ENCODE measurements at places on chromosomes 2 and 18.
A peak's percentile ranks its signal among the peaks of the same experiment; 100 is the strongest.

DNA sequence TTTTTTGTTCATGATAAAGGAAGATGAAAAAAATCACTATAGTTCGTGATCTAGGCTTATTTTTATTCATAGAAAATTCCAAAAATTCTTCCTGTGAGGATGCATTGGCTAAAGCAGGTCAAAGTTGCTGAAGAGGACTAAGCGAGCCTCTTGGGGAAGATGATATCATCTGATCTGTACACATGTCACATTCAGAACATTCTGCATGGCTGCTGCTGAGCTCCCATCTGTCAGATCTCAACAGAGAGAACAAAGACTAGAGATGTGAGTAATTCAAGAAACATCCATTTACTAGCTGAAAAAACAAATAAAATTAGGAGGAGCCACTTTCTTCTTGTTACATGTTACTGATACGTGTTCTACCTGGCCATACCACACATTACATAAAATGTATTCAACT is 518.6 kb upstream of the FSIP2 start:
- no peak for DNase-seq

- peak; percentile 47 for DNase-seq
These were observed 43.8 kb downstream of the SLC4A3 start for GRCh38 chr2:219671279-219671678.

GRCh38 chr2:141055531-141055930 is 1075.3 kb downstream of the LRP1B start:
- no peak for DNase-seq

DNA sequence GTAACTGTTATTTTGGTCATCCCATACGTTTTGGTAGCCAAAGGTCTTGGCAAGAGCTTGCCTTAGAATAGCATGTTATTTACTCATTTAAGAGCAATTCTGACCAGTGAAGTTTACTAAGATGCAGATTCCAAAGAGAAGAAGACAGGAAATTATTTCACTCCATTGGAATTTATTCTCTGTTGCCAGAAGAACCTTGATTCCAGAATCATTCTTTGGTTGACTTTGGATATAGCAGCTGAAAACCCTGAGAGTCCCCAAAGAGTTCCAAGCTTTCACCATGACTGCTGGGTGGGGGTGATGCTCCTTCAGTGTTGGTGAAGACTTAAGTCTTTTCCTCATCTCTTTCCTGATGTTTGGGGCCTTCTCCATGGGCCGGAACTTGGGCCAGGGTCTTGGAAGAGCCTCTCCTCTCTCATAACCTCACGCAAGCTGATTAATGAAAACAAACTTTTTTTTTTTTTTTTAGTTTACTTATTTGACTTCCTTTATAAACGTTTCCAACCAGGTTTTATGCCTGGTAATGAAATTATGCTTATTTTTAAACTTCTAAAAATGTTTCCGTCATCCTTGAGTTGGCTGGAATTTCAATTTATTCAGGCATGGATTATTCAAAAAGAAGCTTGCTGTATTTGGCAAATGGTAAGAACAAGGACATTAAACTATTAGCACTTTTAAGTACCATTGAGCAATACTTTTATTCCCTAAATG is 192.0 kb downstream of the MTX2 start:
- DNase-seq, result no peak

GRCh38 chr2:227761740-227762476 is 16.2 kb downstream of the SCYGR8 start:
- no peak for DNase-seq

- DNase-seq, result no peak
These were observed 57.0 kb downstream of the ZNF407 start for GRCh38 chr18:74654638-74655037.

GRCh38 chr2:28506112-28506910 is 10.5 kb downstream of the PLB1 start:
- no peak for DNase-seq

- DNase-seq, result no peak
These were observed 24.4 kb downstream of the SAP130 start for GRCh38 chr2:128003463-128003862.

DNA sequence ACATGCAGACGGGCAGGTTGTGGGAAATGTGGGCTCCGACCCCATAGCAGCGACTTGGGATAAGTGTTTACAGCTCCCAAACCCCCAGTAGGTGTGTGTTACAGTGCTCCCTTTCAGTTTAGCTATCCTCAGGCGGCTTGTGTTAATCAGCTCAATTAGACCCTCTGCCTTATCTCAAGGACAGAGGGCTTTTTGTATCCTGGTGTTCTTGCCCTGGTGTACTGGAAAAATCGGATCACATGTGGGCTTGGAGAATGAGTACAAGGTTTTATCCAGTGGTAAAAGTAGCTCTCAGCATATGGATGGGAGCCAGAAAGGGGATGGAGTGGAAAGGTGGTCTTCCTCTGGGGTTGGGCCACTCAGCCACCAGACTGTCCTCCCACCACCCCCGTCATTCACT is 264.7 kb upstream of the SYT4 start:
- no peak for DNase-seq

DNA sequence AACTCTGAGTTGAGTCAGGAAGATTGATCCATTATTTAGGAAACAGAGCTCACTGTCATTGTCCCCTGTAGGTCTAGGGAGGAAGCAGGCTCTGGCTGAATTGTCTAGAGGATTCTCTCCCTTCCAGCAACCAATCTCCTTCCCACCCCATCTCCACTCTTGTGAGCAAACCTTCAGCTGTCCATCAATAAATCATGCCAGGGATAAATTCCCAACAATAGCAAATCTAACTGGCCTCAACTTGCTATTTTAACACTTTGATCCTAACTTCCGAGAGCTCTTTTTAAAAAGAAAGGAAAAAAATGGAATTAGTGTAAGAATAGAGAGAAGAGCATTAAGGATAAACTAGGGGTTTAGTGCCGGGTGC is 53.5 kb downstream of the ATP8B1 start:
- no peak for DNase-seq

- no peak for DNase-seq
These were observed 113.2 kb downstream of the B3GNT2 start for GRCh38 chr2:62309081-62309464.

DNA sequence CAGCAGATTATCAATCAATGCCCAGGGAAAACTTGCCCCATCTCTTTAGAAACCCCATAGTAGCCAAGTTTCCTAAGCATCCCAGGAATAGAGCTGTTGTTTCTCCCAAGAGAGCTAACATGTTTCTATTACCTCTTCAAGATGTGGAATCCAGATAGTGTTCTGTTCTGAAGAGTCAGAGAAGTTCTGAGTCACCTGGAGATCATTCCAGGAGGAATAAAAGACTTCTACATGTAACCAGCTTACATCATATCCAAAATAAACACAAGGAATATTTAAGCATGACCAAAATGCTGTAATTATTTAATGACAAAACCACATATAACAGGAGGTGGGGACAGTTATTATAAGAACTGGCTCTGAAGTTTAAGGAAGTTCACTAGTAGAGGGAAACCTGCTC is 51.0 kb upstream of the GORASP2 start:
- no peak for DNase-seq

GRCh38 chr2:119289093-119289492 is 65.5 kb downstream of the STEAP3 start:
- peak; percentile 21 for DNase-seq

DNA sequence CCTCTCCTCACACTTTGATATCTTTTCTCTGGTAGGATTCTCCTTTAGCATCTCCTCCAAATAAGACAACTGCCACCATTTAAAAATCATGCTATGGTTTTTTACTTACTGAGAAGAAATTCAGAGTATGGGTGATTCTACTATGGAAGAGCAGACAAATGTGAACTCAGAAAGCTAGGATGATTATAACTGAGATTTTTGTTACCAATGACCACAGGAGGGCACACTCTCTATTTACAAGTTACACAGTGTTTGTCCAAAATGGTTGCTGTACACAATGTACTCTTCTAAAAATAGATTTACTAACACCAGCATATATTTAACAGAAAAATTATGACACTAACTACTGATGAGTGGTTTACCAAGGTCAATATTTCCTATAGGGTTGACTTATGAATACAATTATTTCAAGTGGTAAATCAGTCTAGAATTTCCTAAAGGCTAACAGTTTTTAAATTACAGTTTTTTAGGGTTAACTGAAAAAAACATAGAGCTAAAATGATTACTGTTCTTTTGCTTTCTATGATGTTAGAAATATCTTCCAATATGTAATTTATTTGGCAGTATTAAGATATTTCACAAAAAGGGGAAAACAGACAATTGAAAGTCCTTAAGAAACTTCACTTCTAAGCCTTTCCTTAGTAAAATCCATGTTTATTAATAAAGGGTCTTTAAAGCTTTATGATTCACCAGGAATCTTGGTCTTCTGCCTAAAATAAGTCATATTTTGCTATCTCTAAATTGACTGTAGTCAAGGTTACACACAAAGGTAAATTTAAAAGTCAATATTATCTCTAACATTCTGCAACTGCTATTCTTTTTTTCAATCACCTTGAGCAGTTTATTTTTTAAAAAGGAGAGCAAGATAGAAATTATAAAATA is 57.2 kb downstream of the MAP4K3 start:
- DNase-seq, result peak; percentile 90

DNA sequence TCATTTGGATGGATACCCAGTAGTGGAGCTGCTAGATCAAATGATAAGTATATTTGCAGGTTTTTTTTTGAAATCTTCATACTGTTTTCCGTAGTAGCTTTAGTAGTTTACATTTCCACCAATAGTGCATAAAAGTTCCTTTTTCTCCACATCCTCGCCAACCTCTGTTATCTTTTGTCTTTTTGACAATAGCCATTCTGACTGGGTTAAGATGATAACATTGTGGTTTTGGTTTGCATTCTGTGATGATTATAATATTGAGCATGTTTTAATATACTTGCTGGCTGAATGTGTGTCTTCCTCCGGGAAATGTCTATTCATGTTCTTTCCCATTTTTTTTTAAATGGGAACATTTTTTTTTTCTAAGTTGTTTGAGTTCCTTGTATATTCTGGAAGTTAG is 260.0 kb downstream of the GULP1 start:
- DNase-seq, result no peak

DNA sequence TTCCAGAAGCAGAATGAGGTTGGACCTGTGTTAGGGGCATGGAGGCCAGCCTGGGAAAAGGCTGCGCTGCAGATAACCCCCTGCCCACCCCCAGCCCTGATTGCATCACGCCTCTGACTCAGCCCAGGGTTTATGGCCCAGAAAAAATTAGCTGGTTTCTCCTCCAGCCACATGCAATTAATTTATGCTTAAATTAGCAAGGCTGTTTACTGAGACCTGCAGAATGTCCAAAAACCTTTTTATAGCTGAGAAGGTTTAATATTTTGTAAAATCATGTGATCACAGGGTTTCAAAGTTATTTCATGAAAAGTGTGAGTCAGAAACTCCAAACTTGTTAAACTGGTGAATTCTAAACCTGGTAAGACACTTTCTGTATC is 123.1 kb upstream of the HDAC4 start:
- DNase-seq, result no peak

- DNase-seq, result no peak
These were observed 826.8 kb downstream of the TRIB2 start for GRCh38 chr2:13543550-13543949.

- DNase-seq, result no peak
These were observed 194.4 kb upstream of the ITGA4 start for GRCh38 chr2:181262782-181263181.

GRCh38 chr2:217090024-217090473 is 230.2 kb upstream of the TNP1 start:
- DNase-seq, result no peak

DNA sequence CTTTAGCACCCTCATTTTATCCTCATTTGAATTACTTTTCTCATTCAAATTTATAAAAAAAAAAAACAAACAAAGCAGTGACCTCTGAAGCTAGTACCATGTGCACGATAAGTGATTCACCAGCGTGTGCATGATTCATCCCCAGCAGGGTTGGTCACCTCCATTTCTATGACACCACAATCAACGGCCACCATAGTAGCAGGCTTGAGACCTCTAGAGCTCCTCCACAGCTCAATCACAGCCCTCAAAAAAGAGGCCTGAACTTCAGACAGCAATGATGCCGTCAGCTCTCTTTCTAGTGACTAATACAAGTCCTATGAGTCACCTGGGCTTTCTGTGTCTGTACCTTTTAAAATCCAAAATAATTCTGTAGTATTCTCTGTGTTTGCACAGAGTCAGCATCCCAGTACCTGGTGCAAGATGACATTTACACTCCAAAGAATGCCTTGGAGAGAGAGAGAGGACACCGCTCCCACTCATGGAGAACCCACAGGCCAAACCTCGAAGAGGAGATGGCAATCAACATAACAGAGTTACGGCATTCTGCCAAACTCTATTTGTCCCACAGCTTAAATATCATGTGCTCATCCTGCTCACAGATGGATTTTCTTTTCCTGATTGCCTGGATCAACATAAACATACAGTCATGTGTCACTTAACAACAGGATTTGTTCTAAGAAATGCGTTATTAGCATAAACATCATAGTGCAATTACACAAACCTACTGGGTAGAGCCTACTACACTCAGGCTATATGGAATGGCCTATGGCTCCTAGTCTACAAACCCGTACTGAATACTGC is 58.7 kb downstream of the L3MBTL4 start:
- DNase-seq, result no peak

- no peak for DNase-seq
These were observed 51.6 kb downstream of the SPP2 start for GRCh38 chr2:234102112-234102511.

- no peak for DNase-seq
These were observed 9.7 kb upstream of the ATG16L1 start for GRCh38 chr2:233241803-233242202.

DNA sequence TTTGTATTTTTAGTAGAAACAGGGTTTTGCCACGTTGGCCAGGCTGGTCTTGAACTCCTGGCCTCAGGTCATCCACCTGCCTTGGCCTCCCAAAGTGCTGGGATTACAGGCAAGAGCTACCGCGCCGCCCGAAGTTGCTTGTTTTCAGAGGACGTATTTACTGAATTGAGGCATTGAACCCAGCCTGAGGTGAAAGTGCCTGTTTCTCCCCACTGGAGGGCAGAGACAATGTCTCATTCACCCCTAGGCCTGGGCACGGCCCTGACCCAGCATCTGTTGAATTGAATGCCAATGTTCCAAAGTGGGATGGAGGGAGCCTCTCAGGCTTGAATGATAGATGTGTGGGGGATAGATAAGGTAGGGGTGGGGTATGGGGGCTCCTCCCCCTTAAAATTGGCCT is 4.5 kb upstream of the TMBIM1 start:
- no peak for DNase-seq

- no peak for DNase-seq
These were observed 186.4 kb upstream of the LRRTM1 start for GRCh38 chr2:80490964-80491363.

- no peak for DNase-seq
These were observed 65.3 kb upstream of the DNER start for GRCh38 chr2:229779650-229780049.

All from spinal cord (tissue), 10 donors.